Lung (tissue), 17 donors: ENCODE measurements at places on chromosomes 6 and 20. TPM values are rescaled to one million over a fixed set of nuclear protein-coding genes. Genes with fewer than 3 reads are reported as not detected.

Gene PACSIN1
- total RNA-seq = 0.15 TPM

Gene MCCD1
- total RNA-seq = not detected

- no peak for DNase-seq
Observed at GRCh38 chr6:148223424-148223842, 119.2 kb upstream of the SASH1 start.

DNA sequence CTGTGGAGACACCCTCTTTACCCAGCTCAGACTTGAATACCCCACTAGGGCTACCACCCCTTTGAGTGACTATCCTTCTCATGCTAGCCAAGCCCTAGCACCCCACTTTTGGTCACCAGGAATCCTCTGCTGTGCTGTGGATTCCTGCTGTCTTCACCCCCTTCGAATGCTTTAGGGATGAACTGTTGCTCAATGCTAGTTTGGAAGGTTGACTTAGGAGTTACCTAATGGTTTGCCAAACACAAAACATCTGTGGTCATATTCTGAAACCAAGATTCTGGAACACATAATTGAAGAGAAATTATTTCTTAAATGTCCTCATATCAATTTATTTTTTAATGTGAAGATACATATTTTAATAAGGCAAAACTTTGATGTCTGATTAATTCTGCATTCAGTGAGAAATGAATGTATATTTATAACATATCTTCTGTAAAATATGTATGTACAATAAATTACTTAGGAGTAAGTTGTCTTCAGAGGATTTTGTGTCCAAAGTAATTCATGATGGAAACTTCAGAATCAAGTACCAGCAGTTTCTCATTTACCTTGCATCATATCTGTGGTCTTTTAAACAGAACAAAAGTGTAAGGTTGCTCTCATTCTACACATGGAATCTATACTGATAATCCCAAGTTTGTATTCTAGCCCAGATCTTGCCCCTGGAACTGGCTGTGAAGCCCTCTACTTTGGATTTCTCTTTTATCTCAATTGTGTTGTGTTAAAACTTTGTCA, 46.9 kb downstream of the TMEM200A start:
- no peak for DNase-seq

DNA sequence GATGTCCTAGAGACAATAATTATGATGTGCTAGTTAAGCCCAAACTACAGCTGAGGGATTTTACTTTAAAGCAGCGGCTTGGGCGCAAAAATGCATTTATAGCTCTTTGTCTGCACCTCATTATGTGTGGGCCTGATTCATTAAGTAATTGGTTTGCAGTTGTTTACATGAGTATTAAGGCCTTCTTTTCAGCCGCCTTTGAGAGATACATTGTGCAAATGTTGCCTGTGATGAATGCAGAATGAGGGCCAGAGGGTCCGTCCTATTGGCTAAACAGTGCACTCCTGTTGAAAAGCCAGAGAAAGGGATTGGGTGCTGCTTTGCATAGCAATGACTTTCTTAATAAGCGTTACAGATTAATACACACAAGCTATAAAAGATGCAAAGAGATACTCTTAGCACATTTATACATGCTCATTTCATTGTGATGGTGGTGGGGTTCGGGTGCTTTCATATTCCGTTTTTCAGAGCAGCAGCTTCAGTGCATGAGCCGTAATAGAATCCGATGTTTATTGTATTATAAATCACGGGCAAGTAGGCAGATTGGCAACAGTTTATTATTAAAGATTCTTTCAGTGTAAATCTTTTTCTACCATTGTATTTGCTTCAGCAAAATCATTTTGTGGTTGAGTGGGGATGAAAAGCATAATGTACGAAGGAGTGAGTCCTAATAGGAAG, 68.2 kb upstream of the XRN2 start:
- peak; percentile 38 for DNase-seq

DNA sequence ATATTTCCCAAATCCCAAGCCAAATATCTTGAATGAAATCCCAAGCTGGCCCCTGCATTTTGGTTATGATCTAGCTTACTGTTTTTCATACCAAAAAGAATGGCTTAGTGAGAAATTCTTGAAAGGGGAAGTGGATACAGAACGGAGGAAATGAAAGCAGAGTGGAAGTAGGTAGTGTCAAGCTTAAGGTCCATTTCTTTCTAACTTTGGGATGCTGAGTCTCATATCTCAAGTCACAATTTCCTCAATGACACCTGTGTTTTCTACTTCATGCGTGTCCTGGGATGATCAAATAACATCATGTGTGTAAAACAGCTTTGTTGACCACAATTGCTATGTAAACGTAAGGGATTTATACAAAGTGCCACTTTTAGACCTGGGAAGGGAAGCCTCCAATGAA, 238.8 kb upstream of the SLC35B3 start:
- DNase-seq = no peak

DNA sequence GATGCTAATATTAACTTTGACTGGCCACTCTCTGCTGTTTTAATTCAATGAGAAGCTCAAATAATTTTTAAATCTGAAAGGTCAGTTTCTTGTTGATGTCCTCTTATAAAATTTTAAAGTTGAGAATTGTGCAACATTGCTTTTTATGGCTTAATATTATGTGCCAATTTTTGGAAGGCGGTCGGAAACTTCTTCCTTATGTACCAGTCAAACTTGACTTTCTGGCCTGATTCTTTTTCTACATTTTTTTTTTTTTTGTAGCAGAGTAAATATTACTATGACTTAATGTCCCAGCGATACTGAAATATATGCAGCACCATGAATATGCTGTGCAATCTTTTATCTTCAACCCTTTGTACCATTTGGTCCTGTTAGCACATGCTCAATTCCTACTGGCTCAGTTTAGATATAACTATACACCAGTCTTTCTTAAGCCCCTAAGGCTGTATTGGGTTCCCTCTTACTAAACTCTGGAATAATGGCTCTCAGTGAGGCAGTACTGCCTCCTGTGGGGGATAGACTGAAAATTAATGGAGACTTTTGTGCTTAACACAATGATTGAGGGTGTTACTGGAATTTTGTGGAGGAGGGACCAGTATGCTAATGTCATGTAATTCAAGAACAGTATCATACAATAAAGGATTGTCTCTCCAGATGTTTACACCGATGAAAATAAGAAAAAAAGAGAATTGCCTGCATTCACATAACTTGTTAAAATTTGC, 156.4 kb upstream of the SYNCRIP start:
- peak; percentile 59 for DNase-seq

DNA sequence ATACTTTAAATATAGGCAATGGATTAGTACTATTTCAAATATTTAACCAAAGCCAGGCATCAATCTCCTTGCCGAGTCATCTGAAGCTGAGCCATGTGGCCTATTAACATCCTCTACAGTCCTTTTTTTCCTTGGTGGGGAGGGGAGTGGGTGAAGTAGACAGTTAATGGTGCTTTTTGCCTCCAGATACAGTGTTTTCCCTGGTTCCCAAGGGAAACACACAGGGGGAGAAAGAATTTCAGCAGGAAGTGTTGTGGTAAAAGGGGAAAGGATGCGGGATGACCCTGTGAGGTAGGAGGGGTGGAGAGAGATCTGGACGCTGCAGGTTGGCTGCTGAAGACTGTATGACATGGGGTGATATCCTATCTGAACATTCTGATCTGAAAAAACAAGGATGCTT, 9.6 kb downstream of the CLDN20 start:
- peak; percentile 41 for DNase-seq

DNA sequence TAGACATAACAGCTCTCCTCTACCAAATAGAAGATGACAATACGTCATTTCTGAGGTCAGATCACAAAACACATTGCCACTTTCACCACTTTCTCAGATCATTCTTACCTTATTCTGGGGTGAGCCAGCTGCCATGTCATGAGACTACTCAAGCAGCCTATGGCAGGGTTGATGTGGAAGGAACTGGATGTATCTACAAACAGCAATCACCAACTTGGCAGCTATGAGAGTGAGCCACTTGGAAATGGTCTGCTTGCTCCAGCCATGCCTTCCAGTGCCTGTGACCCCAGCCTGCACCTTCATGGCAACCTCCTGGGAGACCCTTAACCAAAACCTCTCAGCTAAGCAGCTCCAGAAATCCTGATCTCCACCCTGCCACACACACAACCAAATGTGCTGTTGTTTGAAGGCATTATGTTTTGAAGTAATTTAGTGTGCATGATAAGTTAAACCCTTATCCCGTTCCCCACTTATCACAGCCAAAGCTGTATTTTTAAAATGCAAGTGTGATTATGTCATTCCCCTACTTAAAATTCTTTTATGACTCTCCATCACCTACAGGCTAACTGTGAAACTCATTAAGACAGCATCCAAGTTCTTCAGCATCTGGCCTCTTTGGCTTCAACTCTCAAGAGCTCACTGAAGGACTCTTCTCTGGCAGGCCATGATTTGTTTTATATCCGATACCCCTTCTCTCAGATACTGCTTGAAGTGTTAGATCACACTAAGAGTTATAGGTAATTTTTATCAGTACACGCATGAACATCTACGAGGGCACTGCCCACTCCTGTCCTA, 150.6 kb downstream of the LY86 start:
- DNase-seq = no peak

GRCh38 chr6:54072635-54073313, 38.5 kb upstream of the MLIP start:
- DNase-seq = no peak

DNA sequence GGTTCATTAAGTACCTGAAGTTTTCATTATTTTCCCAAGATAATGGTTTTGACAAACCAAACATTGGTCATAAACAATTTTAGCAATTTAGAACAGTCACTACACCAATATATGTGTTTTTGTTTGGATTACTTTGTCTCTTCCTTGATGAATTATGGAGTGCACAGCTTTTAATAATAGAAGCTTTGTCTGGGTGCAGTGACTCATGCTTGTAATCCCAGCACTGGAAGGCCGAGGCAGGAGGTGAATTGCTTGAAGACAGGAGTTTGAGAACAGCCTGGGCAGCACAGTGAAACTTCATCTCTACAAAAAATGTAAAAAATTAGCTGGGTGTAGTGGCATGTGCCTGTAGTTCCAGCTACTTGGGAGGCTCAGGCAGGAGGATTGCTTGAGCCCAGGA, 89.4 kb upstream of the ANKEF1 start:
- no peak for DNase-seq

- DNase-seq = peak; percentile 75
Observed at GRCh38 chr6:41591859-41592502, 45.8 kb downstream of the FOXP4 start.

DNA sequence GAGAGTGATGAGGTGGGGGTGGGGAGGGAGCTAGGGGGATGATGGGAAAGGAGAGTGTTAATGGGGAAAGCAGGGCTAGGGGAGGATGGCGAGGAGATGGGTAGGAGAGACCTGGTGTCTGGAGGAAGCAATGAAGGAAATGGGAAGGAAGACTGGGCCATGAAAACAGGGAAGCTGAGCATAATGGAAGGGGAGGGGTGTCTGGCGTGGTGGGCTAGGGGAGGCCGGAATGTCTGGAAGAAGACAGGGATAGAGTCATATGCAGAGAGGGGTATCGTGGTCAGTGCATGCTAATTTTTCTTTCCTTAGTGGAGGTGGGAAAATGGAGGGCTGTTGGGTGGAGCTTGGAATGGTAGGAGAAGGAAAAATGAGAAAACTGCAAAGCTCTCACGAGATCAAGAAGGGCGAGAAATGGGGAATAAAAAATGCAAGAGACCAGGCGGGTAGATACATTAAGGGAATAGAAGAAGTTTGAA, 423 bp downstream of the KLHDC3 start:
- DNase-seq = no peak

GRCh38 chr6:30554962-30555815, 1.1 kb downstream of the GNL1 start:
- DNase-seq = peak; percentile 86

DNA sequence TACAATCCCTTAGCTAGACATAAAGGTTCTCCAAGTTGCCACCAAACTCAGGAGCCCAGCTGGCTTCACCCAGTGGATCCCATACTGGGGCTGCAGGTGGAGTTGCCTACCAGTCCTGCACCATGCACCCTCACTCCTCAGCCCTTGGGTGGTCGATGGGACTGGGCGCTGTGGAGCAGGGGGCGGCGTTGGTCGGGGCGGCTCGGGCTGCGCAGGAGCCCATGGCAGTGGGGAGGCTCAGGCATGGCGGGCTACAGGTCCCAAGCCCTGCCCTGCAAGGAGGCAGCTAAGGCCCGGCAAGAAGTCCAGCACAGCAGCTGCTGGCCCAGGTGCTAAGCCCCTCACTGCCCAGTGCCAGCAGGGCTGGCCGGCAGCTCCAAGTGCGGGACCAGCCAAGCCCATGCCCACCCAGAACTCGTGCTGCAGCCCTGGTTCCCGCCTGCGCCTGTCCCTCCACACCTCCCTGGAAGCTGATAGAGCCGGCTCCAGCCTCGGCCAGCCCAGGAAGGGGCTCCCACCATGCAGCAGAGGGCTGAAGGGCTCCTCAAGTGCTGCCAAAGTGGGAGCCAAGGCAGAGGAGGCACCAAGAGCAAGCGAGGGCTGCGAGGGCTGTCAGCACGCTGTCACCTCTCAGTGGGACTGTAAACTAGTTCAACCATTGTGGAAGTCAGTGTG, 912.1 kb downstream of the PHF3 start:
- no peak for DNase-seq

- DNase-seq = no peak
Observed at GRCh38 chr6:157433678-157434081, 52.7 kb downstream of the ZDHHC14 start.

- DNase-seq = no peak
Observed at GRCh38 chr20:57605045-57605444, 15.2 kb downstream of the ZBP1 start.

DNA sequence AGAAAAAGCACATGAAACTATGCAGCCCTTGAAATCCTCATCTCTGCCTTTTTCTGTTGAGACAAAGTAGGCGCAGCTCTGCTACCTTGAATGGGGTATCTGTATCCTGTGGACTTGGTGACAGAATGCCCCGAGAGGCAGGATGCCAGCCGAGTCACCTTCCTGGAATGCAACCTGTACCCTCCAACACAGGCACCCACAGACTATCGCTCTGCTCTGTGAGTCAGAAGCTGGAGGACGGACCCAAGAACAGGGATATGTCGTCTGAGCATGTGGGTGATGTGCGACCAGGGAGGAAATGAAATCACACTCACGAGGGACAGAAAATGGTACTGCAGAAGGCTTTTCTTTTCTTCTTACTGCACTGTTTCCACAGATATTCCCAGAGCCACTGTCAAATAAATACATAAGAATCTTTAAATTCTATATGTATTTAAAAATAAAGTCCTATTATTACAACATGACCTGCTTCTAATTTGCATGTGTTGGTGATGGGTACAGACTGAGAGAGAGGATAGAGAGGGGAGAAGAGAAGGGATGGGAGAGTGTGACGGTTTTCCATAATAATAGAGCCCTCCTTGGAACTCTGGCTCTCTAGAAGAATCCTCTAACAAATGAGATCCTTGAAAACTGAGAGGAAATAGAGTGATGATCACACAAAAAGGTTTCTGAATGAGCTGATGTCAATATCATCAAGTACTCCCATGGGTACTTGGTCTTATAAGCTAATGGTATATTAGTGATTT, 308.1 kb downstream of the FOXC1 start:
- no peak for DNase-seq

GRCh38 chr20:54044156-54044555, 26.2 kb downstream of the BCAS1 start:
- DNase-seq = no peak
